ENCODE measurements at places on chromosomes 1 and 21.

DNA sequence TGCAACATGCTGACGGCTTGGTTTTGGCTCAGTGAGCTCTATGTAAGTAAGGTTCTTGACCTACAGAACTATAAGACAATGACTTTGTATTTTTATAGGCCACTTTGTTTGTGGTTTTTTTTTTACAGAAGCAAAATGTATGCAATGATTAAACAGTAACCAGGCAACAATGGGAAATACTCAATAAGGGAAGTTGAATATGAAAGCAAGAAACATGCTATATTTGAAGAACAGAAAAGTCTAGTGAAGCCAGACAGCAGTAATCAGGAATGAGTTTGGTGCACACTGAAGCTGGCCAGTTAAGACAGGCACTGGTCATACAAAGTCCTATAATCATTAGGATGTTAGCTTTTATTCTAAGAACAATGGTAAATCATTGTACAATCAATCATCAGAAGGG, 1926.8 kb downstream of the NCAM2 start:
- DNase-seq: no peak

- no peak for DNase-seq
These were observed 20.7 kb downstream of the PLOD1 start for GRCh38 chr1:11955221-11955620.

GRCh38 chr21:36661511-36662309, 37.2 kb upstream of the SIM2 start:
- DNase-seq: no peak

- DNase-seq: no peak
These were observed 543 bp upstream of the MARK1 start for GRCh38 chr1:220527279-220527907.

- no peak for DNase-seq
These were observed 5.5 kb upstream of the RNF223 start for GRCh38 chr1:1079408-1080121.

- no peak for DNase-seq
These were observed 154.2 kb downstream of the ZNF326 start for GRCh38 chr1:90149101-90149500.

Measured in T follicular helper cell (primary cell).